ENCODE measurements at places on chromosomes 5 and 9.

DNA sequence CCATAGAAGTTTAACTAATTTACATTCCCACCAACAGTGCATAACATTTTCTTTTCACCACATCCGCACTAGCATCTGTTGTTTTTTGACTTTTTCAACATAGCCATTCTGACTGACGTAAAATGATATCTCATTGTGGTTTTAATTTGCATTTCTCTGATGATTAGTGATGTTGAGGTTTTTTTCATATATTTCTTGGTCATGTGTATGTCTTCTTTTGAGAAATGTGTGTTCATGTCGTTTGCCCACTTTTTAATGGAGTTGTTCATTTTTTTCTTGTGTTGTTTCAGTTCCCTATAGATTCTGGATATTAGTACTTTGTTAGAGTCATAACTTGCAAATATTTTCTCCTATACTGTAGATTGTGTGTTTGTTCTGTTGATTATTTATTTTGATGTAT, 163.4 kb downstream of the FER start:
- no peak for DNase-seq

GRCh38 chr5:5050801-5051200, 89.3 kb upstream of the ADAMTS16 start:
- DNase-seq, result no peak

GRCh38 chr5:68749631-68750030, 344.2 kb upstream of the SLC30A5 start:
- DNase-seq, result no peak

- DNase-seq, result no peak
These were observed 10.6 kb downstream of the PTGR1 start for GRCh38 chr9:111588846-111589245.

DNA sequence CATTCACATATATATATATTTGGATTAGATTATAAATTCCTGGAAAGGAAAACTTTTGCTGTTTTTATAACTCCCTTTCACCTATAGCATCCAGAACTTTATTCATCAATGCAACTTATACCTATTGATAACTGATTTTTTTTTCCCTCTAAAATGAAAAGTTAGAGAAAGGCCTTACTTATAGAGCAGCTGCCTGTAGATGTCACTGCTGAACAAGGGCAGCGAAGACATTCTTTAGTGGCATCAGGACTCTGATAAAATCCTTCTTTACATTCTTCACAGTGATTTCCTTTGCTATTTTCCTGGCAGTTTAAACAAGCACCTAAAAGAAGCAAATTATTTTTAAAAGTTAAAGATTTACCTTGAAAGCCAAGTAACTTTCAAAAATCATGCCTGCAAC, 32.3 kb upstream of the CDK5RAP2 start:
- no peak for DNase-seq
